Smooth muscle cell of trachea (primary cell): ENCODE measurements at places on chromosomes 11 and 22. TPM values are rescaled to one million over a fixed set of nuclear protein-coding genes. Genes with fewer than 3 reads are reported as not detected.

The MMP12 gene
- 0.44 and 1.8 TPM in 2 replicates for total RNA-seq

The HEPN1 gene
- total RNA-seq, result not detected in 2 replicates

The NRXN2 gene
- 9.6 and 18.2 TPM in 2 replicates for total RNA-seq

The TENM4 gene
- 109 and 143 TPM in 2 replicates for total RNA-seq

The MB gene
- total RNA-seq, result not detected in 2 replicates

The OR52E8 gene
- total RNA-seq, result not detected in 2 replicates

The LIN7C gene
- total RNA-seq, result 32.7 and 44.5 TPM in 2 replicates
